ENCODE measurements at places on chromosomes 11 and 22.

- DNase-seq: no peak
Measured at GRCh38 chr11:7449211-7449840, 36.0 kb upstream of the OLFML1 start.

DNA sequence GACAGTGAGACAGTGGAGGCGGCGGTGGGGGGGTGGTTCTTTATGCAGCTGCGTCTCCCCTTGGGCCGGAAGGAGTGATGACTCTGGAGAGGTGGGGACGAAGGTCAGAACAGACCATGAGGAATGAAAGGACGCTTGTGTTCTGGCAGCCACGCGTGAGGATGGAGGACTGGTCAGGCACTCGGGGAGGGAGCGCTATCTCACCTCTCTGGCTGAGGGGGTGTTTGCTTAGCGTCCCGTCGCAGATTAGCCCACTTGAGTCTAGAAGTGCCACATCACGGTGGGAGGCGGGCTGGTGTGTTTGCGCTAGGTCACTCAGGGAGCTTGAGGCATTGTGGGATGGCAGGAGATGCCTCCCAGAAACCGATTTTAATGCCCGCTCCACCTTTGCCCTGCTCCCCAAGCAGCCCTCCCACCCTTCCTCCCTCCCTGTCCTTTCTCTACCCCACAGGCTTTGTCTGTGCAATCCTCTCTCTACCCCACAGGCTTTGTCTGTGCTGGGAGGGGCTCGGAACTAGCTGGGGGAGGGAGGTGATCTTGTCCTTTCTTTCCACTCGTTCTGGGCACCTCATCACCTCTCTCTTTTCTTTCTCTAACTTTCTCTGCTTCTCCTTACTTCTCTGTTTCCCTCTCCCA is 97.8 kb downstream of the PKNOX2 start:
- DNase-seq: no peak

GRCh38 chr11:35944503-35945136 is 758 bp downstream of the LDLRAD3 start:
- peak; percentile 27 for DNase-seq

- peak; percentile 30 for DNase-seq
Measured at GRCh38 chr11:44483919-44484610, 81.4 kb upstream of the CD82 start.

DNA sequence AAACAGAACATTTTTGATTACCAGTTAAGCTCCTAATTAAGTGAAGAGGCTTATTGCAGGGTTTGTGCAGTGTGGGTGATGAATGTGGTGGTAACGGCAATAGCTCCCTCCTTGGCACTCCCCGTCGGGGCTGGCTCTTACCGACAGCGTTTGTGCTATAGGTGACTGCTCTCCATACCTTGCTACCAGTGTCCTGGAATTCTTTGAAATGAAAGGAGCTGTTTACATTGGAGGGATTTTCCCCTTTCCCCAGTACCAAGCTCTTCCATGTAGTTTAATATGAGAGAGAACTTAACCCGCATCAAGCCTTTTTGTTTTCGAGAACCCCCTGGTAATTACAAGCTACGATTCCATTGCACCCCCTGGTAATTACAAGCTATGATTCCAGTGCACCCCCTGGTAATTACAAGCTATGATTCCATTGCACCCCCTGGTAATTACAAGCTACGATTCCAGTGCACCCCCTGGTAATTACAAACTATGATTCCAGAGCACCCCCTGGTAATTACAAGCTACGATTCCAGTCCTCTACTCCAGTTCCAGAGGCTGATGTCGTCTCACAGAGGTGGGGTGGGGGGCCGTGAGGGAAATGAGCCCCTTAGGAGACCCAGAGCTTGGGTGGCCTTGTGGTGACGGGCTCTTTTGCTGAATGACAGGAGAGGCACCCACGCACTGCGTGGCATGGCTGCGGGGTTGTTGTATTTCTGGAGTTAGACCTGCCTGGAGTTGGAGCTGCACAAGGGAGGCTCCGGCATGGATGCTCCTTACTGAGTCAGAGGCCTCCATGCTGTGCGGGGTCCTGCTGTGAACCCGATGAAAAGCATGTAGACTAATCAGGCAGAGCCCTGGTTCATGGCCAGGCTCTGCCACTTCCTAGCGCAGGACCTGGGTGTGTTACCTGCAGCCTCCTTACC is 205.3 kb downstream of the TBC1D22A start:
- no peak for DNase-seq

- peak; percentile 35 for DNase-seq
Measured at GRCh38 chr11:123194337-123195187, 486 bp downstream of the CLMP start.

- DNase-seq: no peak
Measured at GRCh38 chr11:118341815-118342489, 553 bp downstream of the CD3D start.

- DNase-seq: no peak
Measured at GRCh38 chr22:37309211-37310074, 27.1 kb downstream of the CYTH4 start.

GRCh38 chr11:34656062-34656720 is 35.3 kb downstream of the EHF start:
- DNase-seq: no peak

DNA sequence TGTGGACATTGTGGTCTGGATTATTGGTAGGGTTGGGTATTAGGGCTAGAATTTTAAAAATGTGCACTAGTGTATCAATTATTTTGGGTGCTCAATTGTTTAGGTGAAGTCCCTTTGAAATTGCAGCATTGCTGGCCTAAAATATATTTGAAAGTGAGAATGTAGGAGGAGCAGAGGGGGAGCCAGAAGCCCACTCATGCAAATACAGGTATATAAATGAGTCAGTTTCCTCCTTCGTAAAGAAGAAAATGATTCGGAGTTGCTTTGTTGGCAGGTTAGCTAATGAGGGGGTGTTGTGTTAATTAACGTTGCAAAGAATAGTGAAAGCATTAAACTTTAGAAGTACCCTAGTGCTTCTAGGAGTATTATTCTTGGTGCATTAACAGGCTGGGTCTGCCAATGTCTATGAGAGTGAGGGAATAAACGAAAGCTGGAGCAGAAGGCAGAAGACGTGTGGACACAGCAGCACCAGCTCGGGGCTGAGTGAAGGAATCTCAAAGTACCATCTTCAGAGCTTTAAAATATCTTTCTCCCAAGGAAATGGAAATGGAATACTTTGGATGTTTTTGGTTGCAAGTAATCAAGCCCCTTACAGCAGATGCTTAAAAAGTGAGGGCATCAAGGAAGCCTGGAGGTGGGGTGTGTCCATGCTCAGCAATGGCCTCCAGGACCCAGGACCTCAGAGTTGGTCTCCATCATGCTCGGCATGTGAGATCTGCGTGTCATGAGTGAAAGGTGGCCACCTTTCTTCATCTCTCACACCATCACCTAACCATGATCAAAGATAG is 522.9 kb downstream of the NTM start:
- DNase-seq: no peak

DNA sequence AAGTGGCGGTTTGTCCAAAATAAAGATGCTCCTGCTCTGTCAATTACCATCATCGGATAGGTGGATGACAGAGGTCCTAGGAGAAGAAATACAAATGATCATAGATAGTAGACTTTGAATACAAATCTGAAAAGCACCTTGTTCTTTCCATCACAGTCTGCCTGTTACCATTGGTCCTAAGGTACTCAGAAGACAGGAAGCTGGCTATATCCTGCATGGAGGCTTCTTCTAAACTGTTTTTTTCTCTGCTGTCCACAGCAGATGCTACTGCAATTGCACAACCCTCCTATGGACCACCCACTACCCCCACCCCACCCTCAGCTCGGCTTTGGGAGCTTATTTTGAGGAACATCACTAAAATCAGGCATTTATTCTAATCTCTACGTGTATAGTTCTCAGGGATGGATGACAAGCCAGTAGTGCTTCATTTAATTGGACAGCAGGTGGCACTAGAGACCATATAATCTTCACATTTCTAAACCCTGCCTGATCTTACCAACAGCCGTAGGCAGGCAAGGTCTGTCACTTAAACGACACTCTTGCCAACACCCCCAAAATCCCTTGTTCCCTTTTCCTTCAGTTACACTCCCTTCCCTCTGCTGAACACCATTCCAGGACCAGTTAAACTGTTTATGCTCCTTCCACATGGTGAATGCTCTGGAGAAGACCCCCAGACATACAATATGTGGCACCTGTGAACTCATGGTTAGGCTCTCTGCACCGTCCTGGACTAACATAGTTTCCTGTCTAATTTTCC is 6.6 kb upstream of the PTS start:
- DNase-seq: peak; percentile 90

DNA sequence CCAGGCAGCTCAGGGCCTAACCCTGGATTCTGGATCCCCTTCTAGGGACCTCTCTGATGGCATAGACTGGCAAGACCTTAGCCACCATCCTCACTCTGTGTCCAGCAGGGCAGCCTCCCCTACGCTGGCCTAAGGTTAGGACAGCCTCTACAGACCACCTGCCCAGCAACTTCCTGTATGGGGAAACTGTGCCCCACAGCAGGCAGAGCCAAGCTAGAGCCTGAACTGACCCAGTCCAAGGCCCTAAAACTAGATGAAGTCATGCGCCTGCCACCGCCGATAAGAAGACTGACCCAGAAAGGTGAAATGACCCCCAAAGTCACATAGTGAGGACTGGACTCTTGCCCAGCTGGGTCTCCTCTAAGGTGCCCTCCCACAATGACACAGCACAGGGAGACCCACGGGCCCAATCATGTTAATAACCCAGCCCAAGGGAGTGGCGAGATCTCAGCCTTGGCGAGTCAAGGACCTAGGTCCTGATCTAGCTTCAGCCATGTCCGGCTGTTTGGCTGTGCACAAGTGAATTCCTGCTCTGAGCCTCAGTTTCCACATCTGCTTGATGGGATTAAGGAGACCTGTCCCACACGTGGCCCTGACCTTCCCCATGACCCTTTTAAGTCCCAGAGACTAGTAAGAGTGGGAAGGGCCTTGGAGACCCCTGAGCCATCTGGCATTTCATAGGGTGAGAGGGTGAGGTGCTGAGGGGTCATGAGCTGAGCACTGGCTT is 17.6 kb downstream of the STARD10 start:
- DNase-seq: no peak

- DNase-seq: no peak
Measured at GRCh38 chr11:92550411-92550810, 325.8 kb downstream of the FAT3 start.

- peak; percentile 37 for DNase-seq
Measured at GRCh38 chr11:134742224-134742612, 330.2 kb upstream of the B3GAT1 start.

DNA sequence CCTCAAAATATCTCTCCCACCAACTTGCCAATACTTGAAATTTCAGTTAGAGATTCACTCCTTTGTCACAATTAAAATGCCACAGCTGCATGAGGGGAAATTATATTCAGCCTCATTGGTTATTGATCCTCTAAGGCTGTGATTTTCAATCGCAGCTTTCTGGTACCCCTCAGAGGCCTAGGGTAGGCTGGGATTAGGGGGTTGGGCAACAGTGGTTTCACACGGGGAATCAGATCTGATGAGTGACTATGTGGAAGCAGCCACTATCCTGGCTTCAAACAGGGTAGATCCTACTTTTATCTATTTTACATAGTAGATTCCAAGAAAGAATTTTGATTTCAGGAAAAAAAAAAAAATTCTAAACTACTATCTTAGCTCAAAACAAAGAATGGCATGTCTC is 252.5 kb downstream of the DCDC1 start:
- no peak for DNase-seq

DNA sequence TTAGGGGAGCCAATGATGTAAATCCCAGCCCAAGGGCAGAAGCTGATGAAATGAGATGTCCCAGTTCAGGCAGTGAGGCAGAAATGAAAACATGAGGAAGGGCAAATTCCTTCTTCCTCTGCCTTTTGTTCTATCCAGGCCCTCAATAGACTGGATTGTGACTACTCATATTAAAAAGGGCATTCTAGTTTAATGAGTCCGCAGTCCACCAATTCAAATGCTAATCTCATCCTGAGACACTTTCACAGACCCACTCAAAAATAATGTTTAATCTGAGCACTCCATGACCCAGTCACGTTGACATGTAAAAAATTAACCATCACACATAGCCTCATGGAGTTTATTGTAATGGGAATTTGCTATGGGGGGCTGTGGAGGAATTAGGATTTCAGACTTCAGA is 717.9 kb downstream of the OPCML start:
- no peak for DNase-seq

- no peak for DNase-seq
Measured at GRCh38 chr11:1831338-1832210, 3.2 kb upstream of the SYT8 start.

DNA sequence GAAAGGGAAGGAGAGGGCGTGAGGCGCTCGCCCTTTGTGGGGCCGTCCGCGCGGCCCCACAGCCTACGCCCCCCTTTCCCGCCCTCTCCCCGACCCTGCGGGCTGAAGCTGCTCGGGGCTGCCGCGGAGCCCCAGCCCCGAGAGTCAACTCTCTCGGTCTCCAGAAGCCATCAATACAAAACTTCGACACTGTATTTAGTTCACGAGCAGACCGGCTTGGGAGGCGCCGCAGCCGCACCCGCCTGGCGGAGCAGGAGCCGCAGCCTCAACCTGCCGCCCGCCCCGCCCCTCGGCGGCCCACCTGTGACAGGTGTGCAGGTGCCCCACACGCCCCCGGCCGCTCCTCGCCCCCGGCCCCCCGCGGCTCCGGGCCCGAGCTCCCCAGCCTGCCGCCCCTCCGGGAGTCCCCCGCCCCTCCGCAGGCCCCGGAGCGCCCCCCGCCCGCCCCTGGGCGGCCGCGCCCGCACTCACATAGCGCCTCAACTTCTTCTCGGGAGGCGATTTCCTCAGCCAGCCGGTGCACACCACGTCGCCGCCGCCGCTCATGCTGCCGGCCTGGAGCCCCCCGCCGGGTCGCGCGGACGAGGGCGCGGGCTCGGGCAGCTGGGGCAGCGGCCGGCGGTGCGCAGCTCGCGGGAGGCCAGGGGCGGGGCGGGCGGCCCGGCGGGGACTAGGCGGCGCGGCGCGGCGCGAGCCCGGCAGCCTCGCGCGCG is at the start of gene GAB2:
GAB2 (minus strand) TSS at position 646 of the 713 bp plus-strand sequence; CDS start at position 546, 100 bp downstream.
- DNase-seq: no peak

DNA sequence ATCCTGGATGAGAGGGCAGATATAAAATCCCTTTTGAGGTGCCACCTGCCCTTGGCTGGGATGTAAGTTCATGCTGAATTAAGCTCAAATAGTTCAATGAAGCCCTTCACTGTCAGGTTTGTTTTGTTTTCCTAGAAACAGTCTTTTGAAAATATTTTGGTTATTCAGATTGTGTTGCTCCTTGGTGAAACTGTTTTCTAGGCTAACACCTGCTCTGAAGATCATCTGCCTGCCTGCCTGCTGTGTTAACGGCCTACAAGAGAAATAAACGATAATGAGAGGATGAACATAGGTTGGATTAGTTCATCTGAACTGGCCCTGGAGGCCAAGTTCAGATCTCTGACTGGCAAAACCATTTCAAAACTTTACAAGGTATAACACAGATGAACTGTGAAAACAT is 67.4 kb downstream of the ZBTB44 start:
- DNase-seq: no peak

All from fibroblast of pulmonary artery (primary cell).